ENCODE measurements at places on chromosomes 12 and 14. TPM values are rescaled to one million over a fixed set of nuclear protein-coding genes. Genes with fewer than 3 reads are reported as not detected.

Gene OTUB2
- 0.21 TPM for total RNA-seq

Gene TMEM132C
- total RNA-seq, result 0.96 TPM

Gene SSTR1
- total RNA-seq, result 7.2 TPM

Gene HPD
- 0.96 TPM for total RNA-seq

Gene GLT1D1
- 9.5 TPM for total RNA-seq

Gene TARBP2
- total RNA-seq, result 32.9 TPM

Gene SLC16A7
- 12.6 TPM for total RNA-seq

Gene NUDT14
- total RNA-seq, result 1.5 TPM

Gene TSPAN19
- not detected for total RNA-seq

Gene CLEC9A
- not detected for total RNA-seq

Gene MAP1LC3B2
- not detected for total RNA-seq

Gene C12orf42
- total RNA-seq, result not detected

Gene SERPINA12
- not detected for total RNA-seq

Gene SMIM41
- total RNA-seq, result 7.9 TPM

Gene BCL2L2
- 49.2 TPM for total RNA-seq

Gene OR6C1
- not detected for total RNA-seq

Gene ZDHHC22
- not detected for total RNA-seq

Gene USP44
- total RNA-seq, result 5.7 TPM

Gene PCED1B
- total RNA-seq, result 1.5 TPM

Gene FBLN5
- 280 TPM for total RNA-seq

Gene CRACR2A
- 0.53 TPM for total RNA-seq

Gene STAC3
- total RNA-seq, result not detected

Gene SERPINA10
- not detected for total RNA-seq

Gene KITLG
- total RNA-seq, result 13.2 TPM

Gene SLC35F4
- not detected for total RNA-seq

All from ascending aorta (tissue), 2 donors.